ENCODE measurements at places on chromosomes 6 and 20.

DNA sequence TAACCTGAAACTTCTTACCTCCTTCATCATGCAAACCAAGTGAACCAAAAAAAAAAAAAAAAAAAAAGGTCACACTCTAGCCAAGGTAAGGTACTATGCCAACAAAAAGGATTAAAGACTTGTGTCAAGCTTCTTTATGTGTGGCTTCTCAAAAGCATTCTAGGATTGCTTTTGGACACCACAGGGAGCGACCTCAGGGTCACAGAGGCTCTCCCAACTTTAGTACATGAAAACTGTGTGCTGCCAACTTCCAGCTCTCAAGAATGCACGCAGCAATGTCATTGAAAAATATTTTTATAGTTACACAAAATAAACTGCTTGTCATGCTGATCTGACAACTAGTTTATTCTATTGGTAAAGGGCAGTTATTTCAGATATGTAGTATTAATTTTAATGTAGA is 243.8 kb downstream of the PLCB1 start:
- DNase-seq: no peak

DNA sequence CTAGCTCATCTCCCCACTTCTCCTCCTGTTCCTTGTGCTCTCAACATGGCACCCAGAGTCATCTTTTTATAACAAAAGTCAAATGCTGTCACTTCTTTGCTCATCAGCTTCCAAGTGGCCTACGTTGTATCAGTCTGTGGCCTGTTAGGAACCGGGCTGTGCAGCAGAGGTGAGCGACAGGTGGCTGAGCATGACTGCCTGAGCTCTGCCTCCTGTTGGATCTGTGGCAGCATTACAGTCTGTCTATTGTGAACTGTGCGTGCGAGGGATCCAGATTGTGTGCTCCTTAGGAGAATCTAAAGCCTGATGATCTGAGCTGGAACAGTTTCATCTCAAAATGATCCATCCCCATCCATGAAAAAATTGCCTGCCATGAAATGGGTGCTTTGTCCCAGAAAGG is 129.6 kb downstream of the FNDC1 start:
- no peak for DNase-seq

DNA sequence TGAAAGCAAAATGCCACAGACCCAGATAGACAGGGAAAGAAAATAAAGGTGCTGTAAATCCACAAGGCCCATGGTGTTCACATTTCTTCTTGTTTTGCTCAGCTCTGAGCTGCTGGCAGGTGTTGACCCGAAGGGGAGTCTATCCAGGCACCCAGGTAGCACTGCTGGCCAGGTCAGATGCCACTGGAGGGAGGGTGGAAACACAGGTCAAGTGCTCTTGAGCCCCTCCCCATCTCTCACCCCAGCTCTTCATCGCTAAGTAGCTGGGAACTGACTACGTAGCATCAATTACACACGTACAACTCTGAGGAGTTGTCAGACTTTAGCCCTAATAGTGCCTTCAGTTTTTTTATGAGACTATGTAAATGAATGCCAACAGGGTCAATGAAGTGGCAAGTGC is 287.8 kb upstream of the QKI start:
- DNase-seq: no peak

GRCh38 chr6:167290786-167291622 is at the start of gene UNC93A:
TSS of gene UNC93A (plus strand) at chr6:167291315. CDS start at chr6:167291490, 175 bp downstream.
- DNase-seq: no peak
